ENCODE measurements at places on chromosomes 3 and 15.
A peak's percentile ranks its signal among the peaks of the same experiment; 100 is the strongest.

DNA sequence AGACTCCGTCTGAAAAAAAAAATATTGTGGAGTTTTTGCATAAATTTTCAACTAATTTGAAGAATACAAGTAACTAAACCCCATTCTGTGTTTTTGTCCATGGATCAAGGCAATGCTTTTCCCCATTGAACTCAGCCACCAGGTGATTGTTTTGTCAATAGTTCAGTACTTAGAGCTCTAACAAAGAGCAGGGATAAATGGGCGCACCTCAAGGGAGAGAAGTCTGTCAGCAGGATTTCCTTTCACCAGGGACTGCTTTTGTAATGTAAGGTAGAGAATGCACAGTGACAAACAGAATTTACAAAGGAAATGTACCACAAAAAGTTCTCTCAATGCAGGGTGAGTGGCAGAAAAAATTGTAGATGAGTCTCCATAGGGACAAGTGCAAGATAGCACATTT, 10.8 kb upstream of the ATP13A5 start:
- DNase-seq, result no peak

DNA sequence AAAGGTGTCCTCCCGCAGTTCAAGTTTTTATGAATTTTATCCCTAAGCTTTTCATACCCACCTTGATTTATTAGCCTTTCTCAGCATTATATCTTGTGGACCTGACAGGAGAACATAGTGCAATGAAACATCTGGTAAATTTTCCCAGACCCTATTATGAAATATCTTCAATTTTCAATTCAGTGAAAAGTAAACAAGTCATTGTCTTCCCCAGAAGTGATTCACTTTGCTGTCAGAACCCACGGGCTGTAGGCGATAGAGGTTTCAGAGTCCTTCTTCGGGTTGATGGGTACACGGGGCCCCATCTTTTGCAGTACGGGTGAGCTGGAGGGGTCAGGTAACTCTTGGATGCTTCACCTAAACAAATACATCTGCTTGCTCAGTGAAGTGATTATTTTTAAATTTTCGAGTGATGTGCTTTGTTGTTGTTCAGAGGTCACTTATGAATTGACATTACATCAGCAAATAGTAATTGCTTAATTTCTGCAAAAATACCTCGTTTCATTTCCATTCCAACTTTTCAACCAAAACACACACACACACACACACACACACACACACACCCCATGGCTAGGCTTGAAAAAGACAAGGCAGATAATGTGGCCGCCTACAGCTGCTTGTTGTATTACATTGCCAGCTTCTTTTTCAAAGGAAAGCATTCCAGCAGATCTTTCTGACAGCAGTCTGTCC, 102.9 kb downstream of the SEMA6D start:
- DNase-seq, result no peak

GRCh38 chr3:15434756-15435155, 7.4 kb downstream of the EAF1 start:
- DNase-seq, result no peak

DNA sequence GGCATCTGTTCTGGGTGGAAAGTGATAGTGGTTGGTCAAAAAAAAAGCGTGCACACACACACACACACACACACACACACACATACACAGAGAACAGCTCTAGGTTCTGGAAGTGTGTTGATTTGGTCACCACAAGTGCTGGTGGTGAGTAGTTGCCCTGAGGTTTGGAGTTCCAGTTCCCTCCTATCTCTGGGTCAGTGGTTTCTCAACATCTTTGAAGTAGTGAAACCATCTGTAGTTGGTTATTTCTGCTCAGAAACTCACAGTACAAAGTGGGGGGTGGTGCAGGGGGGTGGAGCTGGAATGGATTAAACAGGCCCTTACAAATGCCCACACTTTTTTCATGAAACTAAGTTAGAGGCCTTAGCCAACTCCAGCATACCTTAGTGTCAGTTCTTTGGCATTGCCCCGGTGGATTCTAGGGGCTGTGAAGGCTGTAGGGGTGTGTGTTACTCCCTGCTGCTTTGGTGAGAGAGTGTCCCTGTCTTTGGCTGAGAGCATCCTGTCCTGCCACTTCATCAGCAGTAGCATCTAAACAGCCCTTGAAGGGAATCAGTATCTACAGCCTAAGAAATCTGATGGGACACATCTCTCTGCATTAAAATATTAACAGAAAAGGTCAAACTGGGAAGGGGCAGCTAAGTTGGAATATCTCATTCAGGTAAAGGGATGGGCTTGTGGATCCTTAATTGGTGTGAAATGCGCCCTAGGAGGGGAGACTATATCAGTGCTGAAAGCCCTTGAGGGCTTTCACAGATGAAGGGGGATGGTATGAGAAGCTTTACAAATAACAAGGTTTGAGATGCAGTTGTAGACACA, 20.6 kb downstream of the SMAD3 start:
- DNase-seq, result no peak

DNA sequence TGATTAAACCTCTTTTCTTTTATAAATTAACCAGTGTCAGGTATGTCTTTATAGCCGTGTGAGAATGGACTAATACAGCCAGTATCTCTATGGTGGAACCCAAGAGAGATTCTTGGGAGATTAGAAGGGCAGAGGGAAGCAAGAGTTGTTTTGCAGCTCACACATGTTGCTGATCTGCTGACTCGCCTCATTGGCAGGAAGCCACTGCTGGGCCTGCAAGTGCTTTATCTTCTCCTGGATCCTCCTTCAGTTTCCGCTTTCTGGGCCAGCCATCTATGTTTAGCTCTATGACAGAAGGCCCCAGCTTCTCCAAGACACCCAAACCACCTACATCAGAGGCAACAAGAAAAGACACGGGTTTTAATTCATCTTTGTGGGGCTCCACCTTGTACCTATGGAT, 23.4 kb upstream of the GALNT15 start:
- no peak for DNase-seq

DNA sequence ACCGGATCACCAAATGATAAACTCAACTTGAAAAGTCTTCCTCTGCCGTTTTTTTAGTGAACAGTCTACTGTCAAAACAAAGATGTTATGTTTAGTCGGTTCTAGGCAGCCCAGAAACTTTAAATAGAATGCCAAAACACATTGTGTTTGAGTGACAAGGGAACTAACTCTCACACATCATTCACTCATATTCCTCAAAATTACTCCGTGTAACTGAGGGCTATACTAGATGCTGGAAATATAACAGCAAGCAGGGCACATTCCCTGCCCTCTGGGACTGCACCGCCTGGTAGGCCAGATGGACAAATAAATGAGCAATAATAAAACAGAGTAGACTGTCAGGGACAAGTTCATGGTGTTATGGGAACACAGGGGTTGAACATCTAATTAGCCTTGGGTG, 251.4 kb downstream of the MAGI1 start:
- DNase-seq, result no peak

GRCh38 chr3:70179111-70179510, 133.3 kb downstream of the MDFIC2 start:
- DNase-seq, result no peak

DNA sequence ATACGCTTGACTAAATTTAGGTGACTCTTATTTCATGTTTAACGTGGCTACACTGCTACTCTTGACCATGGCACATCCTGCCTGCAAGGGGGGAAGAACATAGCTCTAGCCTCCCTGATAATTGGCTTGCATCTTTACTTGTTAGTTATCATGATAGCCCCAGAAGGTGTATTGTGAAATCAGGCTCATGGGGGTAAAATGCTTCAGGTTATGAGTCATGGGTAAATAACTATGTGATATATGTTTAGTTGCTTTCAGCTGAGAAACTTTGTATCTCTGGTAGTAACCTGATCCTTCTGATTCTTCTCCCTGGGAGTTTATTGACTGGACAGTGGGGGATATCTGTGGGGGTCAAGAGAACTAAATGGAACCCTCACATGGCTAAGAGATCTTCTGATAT, 660.8 kb upstream of the UBE2E2 start:
- DNase-seq, result no peak

- no peak for DNase-seq
Measured at GRCh38 chr3:141782386-141782932, 19.3 kb downstream of the GRK7 start.

GRCh38 chr15:40092256-40092978, 16.3 kb downstream of the BMF start:
- no peak for DNase-seq

GRCh38 chr15:27459836-27460235, 488.9 kb downstream of the GABRG3 start:
- DNase-seq, result no peak

DNA sequence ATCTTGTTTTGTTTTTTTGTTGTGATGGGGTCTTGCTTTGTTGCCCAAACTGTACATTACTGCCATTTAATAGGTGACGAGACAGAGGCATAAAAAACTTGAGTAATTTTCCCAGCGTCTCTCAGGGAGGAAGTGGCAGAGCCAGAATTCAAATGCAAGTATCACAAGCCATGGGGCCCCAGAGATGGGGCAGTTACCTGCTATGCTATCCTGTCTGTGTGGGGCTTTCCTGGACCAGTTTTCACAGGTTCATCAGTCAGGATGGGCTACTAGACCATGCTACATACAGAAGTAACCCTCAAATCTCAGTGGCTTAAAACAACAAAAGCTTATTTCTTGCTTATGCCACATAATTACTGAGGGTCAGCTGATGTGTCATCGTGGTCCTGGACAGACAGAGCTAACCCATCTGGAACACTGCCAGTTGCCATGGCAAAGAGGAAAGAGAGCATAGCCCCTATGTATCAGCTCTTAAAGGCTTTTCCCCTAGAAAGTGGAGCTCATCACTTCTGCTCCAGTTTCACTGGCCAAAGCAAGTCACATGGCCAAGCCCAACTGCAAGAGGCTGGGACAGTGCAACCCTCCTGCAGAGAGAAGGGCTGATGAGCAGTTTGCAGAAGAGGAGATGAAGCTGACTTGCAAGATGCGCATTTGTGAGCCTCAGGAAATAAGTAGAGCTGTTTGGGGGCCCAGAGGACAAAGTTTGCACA, 31.7 kb upstream of the SYNM start:
- no peak for DNase-seq

DNA sequence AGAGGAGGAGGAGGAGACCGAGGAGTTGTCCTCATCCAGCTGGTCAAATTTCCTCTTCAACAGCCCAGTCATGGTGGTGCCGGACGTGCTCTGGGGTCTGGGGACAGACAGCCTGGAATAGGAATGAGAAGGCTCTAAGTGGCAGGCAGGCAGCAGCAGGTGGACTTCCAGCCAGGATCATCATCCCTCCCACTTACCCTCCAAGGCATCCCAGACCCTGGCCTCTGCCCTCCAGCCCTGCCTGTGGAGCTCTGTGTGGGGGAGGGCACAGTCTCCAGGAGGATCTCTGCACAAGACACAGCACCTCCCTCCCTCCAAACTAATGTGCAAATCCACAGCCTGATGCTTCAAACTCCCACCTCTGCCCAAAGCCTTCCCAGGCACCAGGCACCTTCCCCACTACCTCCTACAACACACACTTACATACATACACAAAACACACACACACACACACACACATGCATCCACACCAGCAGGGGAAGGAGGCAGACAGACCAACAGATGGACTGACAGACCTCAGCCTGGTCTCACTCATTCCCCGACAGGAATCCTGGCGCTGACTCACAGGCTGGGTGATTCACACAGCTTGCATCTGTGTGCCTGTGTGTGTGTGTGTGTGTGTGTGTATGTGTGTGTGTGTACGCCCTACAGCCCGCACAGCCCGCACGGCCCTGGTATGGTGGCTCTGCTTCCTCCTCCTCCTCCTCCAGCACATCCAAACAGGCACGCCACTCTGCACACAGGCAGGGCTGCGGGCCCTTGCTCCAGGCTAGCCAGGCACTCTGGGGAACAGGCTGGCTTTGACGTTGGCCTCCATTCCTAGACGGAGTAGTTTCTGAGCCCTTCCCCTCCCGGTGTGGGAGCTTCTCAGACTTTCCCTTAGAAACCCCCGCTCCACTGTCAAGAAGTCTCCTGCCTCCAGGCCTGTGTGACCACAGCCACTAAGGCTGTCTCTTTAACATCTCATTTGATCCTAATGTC, 6.5 kb downstream of the CSRNP1 start:
- peak; percentile 63 for DNase-seq

- DNase-seq, result no peak
Measured at GRCh38 chr3:151011427-151011826, 38.9 kb upstream of the CLRN1 start.

DNA sequence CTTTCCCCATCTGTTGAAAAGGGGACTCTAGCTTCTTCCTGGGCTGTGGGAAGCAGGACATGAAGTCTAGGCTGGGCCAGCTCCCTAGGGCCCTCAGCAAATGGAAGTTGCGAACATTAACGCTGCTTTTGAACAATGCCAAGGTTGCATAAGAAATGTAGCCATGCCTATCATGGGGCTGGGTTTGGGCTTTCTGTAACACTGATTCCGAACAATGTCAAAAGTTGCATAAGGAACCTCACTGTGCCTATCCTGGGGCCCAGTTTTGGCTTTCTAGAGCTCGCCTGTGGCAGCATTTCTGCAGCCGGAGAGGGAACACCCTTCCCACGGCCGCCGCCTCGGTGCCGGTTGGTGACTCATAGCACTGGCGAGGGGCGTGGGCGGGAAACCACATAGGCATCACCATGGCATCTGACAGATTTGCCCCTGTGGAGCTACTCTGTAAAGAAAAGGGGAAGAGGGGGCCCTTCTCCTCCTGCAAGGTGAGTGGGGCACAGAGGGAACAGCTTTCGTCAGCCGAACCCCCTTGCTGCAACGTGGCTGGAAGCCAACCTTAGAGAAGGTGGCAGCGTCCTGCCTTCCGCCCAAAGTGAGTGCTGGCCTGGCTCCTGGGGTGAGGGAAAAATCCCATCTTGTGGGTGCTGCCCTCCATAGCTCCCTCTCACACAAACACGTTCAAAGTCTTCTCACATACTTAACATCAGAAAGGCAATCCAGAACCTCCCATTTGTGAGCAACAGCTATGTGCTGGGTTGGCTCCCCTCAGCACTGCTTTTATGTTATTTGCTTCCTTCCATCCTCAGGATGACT, 46.6 kb upstream of the ATP2B2 start:
- peak; percentile 71 for DNase-seq

- DNase-seq, result no peak
Measured at GRCh38 chr3:38119821-38120692, 16.9 kb downstream of the ACAA1 start.

DNA sequence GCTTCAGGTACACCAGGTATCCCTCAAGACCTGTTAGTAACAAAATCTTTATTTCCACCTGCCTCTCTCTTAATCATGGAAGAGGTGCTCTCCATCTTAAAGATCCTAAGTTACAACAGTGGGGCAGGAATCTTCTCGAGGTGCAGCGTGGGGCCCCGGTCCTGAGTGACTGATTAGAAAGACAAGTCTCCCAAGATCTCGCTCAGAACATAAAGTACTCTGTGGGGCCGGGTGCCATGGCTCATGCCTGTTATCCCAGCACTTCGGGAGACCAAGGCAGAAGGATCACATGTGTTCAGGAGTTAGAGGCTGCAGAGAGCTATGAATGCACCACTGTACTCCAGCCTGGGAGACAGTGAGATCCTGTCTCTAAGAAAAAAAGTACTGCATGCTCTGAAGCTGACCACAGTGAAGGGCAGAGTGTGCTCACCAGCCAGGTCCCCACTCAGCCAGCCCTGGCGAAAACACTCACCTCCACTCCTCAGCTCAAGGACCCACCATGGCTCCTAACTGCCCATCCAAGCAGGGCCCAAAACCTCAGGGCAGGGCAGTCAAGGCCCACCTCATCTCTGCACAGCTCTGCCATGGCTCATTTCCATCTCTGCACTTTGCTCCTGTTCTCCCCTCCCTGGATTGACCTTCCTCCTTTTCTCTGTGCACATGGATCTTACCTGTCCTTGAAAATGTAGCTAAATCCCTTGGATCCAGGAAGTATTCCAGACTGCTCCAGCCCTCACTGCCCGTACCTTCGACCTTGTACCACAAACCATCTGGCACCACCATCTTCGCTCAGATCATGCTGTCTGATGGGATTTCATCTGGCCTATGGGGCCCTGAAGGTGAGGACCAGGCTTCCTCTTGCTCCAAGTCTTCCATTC, 7.1 kb downstream of the SEMA7A start:
- no peak for DNase-seq

- no peak for DNase-seq
Measured at GRCh38 chr3:82814660-82815059, 1053.2 kb upstream of the GBE1 start.

All from activated effector memory CD4-positive, alpha-beta T cell treated with Interleukin-2 at 50 U/mL for 16 hours (primary cell).